T-helper 1 cell (primary cell): ENCODE measurements at places on chromosomes 7 and 10.

- DNase-seq: no peak
Measured at GRCh38 chr10:95635319-95635733, 21.2 kb downstream of the ALDH18A1 start.

- no peak for DNase-seq
Measured at GRCh38 chr7:36871863-36872262, 147.6 kb upstream of the AOAH start.

- DNase-seq: no peak
Measured at GRCh38 chr7:5708271-5708670, 73.2 kb downstream of the RNF216 start.

GRCh38 chr7:156833312-156833711 lies 59.7 kb downstream of the LMBR1 start:
- no peak for DNase-seq

GRCh38 chr10:24518411-24518810 lies 205.3 kb downstream of the ARHGAP21 start:
- DNase-seq: no peak

GRCh38 chr10:32350811-32351350 lies 3.9 kb upstream of the EPC1 start:
- DNase-seq: no peak

DNA sequence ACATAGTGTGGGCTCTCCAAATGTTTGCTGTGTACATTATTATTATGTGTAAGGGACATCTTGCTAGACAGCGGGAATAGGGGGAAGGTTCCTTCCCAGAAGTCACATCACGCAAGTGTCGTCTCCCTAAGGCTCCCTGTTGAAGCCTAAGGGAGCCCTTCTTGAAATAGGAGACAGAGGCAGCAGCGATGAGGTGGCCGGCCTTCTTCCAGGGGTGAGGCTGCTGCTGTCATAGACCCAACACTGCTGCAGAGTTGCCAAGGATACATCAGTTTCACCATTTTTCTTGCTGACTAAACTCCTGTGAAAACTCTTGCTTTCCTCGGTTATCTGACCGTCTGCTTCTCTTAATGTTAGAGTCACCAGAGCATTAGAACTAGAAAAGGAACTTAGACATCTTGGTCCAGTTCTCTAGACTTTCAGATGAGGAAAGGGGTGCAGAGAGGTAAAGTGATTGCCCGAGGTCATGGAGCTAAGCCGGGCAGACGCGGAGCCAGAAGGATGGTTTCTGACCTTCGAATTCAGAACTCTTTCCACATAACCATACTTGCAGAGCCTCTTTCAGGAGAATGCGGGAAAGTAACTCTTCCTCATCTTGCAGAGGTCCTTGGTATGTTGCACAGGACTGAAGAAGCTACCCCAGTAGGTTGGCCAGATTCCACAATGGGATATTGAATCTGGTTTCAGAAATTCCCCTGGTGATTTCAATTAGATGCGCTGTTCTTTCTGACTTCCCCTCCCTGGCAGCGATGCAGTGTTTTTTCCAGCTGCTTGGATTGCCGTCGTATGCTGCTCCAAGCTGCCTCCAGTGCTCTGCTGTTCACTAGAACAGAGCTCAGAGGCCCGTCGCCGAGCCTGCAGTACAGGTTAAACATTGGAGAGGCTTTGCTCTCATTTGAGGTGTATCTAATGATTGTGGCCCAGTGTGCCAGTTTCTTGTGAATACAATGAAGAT lies 217.1 kb downstream of the CAMK1D start:
- no peak for DNase-seq

DNA sequence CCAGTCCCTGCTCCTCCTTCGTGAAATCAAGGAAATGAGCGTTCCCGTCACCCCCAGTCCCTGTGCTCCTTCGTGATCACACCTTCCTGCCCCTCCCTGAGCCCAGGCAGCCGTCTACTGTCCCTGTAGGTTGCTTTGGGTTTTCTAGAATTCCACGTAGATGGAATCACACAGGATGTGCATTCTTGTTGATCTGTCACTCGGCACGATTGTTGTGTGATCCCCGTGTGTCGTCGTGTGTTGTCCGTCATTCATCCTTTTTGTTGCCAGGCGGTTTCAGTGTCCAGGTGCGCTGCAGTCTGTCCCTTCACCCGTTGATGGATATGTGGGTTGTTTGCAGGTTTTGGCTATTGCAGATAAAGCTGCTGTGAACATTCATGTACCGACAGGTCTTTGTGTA lies 9.4 kb downstream of the MTG1 start:
- no peak for DNase-seq

DNA sequence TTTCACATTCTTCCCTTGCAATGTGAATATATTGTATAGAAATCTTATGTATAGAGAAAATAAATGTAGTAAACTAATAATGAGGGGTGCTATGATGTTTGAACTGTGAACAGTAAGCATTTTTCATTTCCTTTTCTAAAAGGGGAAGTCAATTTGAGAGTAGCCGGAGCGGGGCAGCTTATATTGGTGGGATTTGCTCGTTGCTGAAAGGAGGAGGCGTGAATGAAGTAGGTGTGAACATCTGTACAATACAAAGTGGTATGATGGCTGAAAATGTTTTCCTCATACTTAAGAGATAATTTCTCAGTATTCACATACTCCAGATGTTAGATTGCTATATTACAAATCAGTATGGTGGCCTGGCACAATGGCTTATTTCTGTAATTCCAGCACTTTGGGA lies 87.1 kb downstream of the SRI start:
- DNase-seq: no peak

GRCh38 chr10:7107285-7107684 lies 303.5 kb downstream of the SFMBT2 start:
- no peak for DNase-seq

- DNase-seq: no peak
Measured at GRCh38 chr10:3846736-3847135, 61.7 kb upstream of the KLF6 start.

DNA sequence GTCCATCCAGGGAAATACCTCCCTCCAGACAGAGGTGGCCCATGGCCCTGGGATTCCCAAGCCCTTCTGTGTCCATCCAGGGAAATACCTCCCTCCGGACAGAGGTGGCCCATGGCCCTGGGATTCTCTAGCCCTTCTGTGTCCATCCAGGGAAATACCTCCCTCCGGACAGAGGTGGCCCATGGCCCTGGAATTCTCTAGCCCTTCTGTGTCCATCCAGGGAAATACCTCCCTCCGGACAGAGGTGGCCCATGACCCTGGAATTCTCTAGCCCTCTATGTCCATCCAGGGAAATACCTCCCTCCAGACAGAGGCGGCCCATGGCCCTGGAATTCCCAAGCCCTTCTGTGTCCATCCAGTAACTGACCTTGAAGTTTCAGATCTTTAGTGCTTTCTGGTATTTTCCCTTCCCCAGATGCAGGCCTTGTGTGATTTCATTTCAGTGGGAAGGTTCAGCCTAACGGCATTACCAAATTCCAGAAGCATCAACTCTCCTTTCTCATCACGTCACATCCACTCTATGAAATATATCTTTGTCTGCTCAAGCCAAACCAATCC lies 28.8 kb upstream of the DIP2C start:
- DNase-seq: no peak

DNA sequence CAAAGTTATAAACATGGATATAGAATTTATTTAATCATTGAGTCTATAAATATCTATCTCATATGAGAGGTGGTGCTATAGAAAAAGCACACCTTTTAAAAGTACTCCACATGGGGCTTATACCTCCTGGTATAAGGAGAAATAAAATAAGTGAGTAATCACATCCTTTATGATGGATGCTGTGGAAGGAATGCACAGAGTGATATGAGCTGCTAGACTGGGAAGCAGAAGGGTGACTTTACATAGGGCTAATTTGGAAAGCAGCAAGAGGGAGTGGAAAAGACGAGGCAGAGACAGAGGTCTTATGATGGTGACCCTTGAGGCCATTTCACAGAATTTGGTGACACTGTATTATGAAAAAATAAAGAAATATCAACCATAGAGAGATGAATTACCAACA lies 59.4 kb upstream of the AHR start:
- no peak for DNase-seq
